NCI-H526 treated with DMSO at 0.1 percent for 48 hours (cell line): ENCODE measurements at places on chromosomes 2 and 18.

- DNase-seq: no peak
Observed at GRCh38 chr18:23992089-23992940, 22.2 kb upstream of the TTC39C start.

GRCh38 chr18:23933407-23933806 lies 81.1 kb upstream of the TTC39C start:
- DNase-seq: no peak

GRCh38 chr2:105856581-105856980 lies 111.9 kb downstream of the NCK2 start:
- no peak for DNase-seq

GRCh38 chr18:76223403-76223802 lies 271.6 kb downstream of the ZNF516 start:
- DNase-seq: no peak

DNA sequence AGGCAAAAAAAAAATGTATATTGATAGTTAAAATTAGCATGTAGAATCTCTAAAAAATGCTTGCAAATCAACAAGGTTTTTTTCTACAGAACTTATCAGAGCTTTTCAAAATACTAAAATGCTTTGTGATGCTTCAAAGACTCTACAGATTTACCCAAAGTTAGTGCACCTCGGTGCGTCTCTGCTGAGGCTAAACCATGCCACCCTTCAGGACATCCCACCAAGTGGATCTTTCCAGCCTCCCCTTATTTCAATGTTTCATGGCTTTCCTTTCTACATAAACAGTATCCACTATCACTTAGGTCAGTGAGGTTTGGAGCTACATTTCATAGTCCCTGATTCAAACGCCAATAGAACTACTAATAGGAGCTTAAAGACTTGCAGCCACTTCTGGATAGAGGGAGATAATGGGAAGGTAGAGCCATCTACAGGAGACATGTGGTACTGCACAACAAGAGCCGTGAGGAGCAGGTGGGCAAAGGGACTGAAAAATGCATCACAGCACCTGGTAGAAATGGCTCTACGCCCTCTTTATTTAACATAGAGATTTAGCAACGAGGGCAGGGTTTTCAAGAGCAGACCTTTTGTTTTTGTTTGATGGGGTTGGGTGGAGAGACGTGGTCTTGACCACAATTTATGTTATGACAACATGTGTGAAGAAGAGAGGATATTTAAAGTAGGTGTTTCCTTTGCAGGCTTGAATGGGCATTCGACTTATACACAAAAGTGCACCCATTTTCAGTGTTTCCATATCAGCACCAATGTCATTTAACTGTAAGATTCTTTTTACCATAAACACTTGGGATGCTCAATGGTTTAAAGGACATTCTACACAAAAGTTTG lies 56.1 kb upstream of the SLC35G4 start:
- peak; percentile 5 for DNase-seq

DNA sequence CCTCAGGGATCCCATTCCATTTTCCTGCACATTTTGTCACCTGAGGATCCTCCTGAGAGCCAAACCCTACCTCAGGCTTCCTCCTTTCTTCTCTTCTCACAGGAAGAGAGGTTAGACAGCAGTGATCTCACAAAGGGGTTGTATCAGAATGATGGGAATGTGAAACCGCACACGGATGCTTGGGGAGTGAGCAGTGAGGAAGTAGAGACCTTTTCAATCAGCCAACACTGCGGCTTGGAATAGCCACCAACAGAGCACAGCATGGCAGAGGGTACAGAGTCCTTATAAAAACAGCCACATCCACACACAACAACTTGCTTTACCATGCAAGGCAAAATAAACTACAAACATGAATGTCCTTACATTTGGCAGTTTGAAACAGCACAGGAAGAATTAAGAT lies 8.7 kb downstream of the TMEM182 start:
- no peak for DNase-seq

DNA sequence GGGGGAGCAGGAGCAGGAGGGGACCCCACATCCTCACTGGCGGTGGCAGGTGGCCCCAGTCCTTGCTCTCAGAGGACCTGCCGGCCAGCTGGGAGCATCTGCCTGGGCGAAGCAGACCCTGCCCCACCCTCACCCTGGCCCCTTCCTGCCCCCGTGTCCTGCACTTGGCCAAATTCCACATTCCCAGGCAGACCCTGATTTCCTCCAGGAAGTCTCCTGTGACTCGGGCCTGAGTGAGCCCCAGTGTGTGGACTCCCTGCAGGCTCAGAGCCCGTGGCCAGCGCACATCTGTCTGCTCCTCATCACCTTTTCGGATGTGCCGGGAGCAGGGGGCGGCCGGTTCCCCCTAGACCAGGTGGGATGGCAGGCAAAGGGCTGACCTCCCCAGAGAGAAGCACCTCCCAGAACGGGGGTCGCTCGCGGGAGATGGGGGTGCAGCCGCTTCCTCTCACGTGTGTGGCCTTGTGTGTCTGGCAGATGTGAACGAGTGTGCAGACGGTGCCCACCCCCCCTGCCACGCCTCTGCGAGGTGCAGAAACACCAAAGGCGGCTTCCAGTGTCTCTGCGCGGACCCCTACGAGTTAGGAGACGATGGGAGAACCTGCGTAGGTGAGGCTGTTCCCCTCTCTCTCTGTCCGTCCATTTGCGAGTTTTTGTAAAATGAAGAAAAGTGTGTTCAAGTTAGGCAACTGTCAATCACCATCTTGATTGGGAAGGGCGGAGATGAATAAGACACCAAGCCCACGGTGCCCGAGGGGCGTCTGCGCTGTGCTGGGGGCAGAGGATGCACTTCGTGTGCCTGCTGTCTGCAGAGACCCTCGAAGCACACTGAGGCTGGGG lies 90.4 kb downstream of the TPO start:
- no peak for DNase-seq

DNA sequence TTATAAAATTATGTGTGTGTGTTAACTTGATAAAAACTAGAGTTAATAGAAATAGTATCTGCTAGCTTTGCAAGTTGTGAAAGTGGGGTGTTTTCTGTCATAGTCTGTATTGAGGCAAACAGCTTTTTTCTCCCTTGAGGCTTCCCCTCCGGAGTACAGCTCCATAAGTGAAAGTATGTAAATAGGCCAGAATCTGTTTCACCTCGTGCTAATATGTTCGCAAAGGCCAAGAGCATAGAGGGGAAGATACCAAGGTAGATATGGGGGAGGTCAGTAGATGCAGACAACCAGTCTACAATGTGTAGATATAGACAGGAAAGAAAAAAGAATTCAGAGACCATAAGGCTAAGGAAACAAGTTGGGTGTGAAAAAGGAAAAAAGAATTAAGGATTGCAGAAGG lies 72.9 kb downstream of the PTRHD1 start:
- no peak for DNase-seq

DNA sequence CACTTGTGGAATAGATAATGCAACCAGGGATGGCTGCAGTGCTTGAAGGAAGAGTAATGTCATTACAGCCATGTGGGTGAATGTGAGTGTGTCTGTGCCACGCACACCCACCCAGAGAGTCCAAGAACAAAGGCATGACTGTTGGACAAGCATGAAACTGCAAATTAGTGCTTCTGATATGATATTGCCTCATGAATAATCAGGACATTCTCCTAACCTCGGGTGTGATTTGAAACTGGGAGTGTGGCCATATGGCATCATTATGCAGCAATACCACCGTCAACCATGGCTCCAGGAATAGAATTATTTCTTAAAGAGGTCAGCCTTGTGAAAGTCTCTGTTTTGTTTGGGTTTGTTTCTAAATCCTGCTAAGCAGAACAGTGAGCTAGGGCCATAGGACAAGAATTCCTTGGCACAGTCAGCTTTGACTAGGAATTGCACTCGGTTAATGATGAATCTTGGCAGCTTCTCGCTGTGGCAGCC lies 678.0 kb upstream of the RAB6C start:
- DNase-seq: no peak

DNA sequence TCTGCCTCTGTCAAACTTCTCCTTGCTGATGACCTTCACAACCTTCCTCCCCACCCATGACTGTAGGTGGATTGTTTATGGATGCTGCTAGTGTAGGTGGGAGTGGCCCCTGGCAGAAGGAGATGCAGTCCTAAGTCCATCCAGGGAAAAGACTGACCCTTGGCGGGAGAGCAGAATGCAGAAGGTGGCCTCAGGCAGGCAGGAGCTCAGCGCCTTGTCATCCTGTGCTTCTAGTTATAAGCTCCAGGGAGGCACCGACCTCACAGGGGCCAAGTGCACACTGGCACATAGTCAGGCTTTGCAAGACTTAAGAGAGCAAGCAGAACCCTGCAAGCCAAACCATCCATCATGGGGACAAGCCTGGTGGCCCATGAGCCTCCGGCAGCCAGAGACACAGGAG lies 74.4 kb downstream of the CAPN13 start:
- DNase-seq: no peak

- no peak for DNase-seq
Observed at GRCh38 chr2:207772081-207772843, 2.6 kb upstream of the FZD5 start.

- DNase-seq: no peak
Observed at GRCh38 chr18:48167897-48168253, 237.4 kb upstream of the SMAD2 start.

DNA sequence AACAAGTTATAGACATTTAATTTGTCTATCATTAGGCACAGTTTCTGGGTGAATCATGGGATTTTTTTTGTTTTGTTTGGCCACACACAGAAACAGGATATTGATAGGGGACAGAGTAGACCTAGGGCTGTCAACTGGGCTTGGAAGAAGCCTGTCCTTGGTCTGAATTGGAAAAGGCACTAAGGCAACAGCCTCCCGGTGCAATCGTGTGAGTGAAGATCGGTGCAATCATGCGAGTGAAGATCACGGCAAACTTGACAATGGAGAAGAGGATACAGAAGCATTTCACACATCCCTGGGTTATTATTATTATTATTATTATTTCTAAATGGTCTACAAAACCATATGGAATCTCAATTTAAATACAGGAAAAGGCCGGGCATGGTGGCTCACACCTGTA lies 94.5 kb downstream of the ACKR3 start:
- no peak for DNase-seq
